Hepatocyte (in vitro differentiated cells): ENCODE measurements at places on chromosomes 2 and 18.

- H3K36me3 ChIP-seq, result no peaks in the 10 kb centered on the region
- peak overlapping the region; percentile 32 for H3K27ac ChIP-seq
- no peaks in the 10 kb centered on the region for H3K4me1 ChIP-seq
- H3K27me3 ChIP-seq, result no peaks in the 10 kb centered on the region
- H3K4me3 ChIP-seq, result no peak overlapping the region
These were observed 16.0 kb downstream of the EPG5 start for GRCh38 chr18:45951016-45951714.

DNA sequence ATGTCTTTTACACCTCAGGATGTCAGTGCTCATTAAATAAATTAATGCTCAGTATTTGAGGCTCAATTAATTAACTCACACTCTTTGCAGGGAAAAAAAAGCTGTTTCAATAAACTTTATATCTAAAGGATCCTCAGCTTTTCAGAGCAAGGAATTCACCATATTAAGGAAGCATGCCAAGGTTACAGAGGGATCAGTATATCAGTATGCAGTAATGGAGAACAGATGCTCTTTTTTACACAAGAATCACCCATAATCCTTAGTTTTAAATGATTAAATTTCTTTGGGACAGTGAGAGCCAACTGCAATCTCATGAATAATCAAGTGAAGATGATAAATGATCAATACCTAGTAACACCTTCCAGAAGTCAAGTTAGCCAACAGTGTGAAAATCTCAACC lies 14.9 kb upstream of the LCT start:
- H3K27ac ChIP-seq, result peak overlapping the region; percentile 71
- peaks cover 21% of the 10 kb centered on the region for H3K4me1 ChIP-seq
- H3K36me3 ChIP-seq, result no peaks in the 10 kb centered on the region
- H3K27me3 ChIP-seq, result no peaks in the 10 kb centered on the region
- no peak for DNase-seq
- H3K4me3 ChIP-seq, result no peak overlapping the region

DNA sequence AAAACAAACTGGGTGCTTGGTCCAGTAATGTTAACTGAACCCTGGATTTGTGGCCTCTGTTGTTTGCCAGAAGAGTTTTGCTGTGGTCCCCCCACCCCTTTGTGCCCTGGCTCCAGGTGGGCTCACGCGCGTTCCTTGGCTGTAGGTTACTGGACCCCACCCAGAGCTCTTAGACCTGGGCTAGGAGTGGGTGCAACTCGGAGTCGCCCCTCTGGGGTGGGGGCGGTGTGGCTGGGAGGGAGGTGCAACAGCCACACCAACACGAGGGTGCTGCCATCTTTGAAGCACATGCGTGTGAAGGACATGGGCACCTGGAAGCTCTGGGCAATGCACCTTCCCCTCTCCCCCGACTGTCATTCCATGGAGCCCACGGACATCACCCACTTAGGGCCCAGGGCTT lies 92.7 kb downstream of the USP40 start:
- H3K27me3 ChIP-seq, result no peaks in the 10 kb centered on the region
- DNase-seq, result no peak
- H3K4me1 ChIP-seq, result no peaks in the 10 kb centered on the region
- H3K4me3 ChIP-seq, result no peak overlapping the region

DNA sequence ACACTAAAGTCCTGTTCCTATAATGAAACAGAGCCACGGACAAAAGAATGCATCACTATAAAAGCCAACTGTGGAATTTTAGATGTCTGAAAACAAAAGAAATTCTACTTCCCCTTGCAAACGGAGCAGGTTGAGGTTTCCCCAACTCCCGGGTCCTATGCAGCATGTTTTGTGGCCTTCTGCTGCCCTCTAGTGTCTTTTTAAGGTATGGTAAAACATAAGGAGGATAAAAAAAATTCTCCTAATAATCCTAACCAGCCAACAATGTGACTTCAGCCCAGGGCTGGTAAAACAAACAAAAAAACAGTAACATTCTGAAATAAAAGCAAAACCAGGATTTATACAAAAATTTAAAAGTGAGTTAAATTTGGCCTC lies 539.5 kb downstream of the NRXN1 start:
- no peaks in the 10 kb centered on the region for H3K4me1 ChIP-seq
- H3K36me3 ChIP-seq, result no peaks in the 10 kb centered on the region
- H3K4me3 ChIP-seq, result no peak overlapping the region
- no peak overlapping the region for H3K27ac ChIP-seq
- no peaks in the 10 kb centered on the region for H3K27me3 ChIP-seq

DNA sequence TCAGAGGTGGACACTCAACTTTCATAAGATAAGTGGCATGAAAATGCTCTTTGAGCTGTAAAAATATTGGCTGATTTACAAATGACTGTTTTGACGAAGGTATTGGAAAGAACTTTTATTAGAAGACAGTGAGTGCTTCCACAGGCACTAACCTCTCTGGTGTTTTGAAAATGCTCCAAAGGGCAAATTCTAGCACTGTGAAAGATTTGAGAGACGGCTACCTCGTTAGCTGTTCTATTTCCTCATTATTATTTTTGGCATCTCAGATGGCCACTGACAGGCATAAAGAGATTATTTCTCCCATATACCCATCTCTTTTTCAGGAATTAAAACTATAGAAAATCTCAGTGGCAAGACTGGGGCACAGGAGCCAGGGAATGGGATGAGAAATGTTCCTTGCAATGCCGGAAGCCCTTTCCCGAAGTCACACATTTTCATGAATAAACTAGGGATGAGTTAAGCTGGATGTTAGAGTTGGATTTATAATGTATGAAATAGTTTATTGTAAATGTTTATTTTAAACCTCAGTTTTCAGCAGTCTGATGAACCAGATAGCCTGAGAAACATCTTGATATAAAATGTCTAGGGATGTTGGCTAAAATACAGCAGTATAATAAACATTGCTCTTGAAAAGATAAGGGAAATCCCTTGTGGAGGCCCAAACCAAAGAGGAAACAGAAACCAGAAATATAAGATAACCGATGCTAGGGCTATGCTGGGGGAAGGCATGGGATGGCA lies 175.7 kb downstream of the ASB1 start:
- no peaks in the 10 kb centered on the region for H3K27me3 ChIP-seq
- peaks cover 18% of the 10 kb centered on the region for H3K4me1 ChIP-seq
- H3K4me3 ChIP-seq, result no peak overlapping the region
- H3K36me3 ChIP-seq, result no peaks in the 10 kb centered on the region
- DNase-seq, result no peak
- peak overlapping the region; percentile 3 for H3K27ac ChIP-seq

DNA sequence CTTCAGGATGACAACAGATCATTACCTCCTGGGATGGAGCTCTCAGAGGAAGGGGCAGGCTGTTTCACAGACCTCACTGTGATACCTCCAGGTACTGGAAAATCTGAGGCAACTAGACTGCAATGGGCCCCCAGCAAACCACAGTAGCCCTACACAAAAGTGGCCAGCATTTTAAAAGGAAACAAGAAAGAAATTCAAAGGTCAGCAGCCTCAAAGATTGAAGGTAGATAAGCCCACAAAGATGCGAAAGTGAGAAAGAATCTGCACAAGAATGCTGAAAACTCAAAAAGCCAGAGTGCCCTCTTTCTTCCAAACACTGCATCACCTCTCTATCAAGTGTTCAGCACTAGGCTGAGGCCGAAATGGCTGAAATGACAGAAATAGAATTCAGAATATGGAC lies 499.5 kb upstream of the CHAC2 start:
- no peaks in the 10 kb centered on the region for H3K36me3 ChIP-seq
- DNase-seq, result no peak
- H3K27me3 ChIP-seq, result no peaks in the 10 kb centered on the region
- no peaks in the 10 kb centered on the region for H3K4me1 ChIP-seq

DNA sequence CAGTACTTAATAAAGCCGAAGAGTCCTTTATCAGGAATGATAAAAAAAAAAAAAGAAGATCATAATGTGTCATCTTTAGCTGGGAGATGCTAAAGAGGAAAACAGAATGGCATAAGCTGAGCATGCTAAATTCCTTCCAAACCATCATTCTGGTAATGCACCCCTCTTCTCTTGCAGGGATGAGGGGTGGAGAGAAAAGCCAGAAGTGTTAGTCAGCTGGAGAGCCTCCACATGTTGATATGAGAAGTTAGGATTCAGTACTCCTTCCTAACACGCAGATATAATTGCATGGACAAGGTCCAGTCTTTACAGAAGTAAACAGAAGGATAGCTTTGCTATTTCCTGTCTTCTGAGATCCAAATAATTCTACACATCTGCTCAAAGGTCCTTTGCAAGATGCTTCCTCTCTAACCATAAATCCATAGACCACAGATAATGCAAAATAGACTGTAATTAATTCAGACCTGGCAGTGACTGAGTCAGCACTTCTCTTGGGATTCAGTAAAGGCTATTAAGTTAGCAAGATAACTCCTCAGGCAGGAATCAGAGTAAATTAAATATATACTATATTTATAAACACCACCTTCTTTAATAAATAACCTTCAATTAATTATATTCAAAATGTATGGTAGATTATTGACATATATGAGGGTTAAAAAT lies 930.0 kb upstream of the KLHL29 start:
- H3K27me3 ChIP-seq, result no peaks in the 10 kb centered on the region
- no peak overlapping the region for H3K27ac ChIP-seq
- no peaks in the 10 kb centered on the region for H3K4me1 ChIP-seq
- no peak overlapping the region for H3K4me3 ChIP-seq

DNA sequence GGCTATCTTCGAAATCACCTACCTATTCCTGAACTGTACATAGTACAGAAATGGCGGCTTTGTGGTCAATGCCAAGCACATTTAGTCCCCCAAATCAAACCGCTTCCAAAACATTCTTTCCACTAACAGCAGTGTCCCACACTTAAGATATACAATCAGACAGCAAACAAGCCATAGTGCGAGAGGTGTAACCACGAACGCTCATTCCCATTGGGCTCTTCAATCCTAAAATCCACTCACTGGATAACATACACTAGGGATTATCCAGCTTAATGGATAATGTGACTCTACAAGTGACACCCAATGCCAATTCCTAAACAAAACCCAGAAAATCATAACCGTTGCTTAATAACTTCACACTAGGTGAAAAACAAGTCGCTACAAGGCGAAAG lies 2.0 kb downstream of the XPO1 start:
- peak overlapping the region; percentile 90 for H3K4me3 ChIP-seq
- H3K4me1 ChIP-seq, result peaks cover 5% of the 10 kb centered on the region
- no peaks in the 10 kb centered on the region for H3K36me3 ChIP-seq
- H3K27ac ChIP-seq, result peak overlapping the region; percentile 95
- peak; percentile 16 for DNase-seq

DNA sequence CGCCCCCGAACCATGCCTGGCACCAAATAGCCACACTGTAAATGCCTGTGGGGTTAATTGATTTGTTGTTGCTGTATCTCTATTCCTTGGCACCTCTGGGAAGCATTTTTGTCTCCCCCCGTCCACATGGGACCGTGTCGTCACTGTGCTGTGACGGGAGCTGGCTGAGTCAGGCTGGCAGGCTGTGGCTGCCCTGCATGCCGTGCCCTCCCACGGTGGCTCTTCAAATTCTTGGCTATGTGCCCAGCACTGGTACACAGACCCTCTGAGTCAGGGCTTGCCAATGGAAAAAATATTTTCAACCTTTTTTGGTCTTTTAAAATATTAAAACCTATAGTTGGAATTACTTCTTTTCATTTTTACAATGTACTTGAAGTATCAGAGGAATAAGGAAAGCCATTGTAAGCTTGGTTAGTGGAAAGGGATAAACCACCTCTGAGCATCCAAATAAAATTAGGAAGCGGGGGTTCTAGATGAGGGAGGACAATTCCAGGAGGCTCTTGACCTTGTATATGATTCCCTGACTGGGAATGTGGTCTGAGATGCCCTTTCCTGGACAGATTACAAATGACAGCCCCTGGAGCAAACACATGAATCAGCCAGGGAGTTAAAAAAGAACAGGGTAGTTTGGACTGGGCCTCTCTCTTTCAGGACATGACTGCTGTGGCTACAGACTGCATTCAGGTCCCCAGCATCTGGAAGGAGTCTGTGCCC lies 59.4 kb downstream of the DGKD start:
- no peaks in the 10 kb centered on the region for H3K27me3 ChIP-seq
- peaks cover 10% of the 10 kb centered on the region for H3K4me1 ChIP-seq
- no peak overlapping the region for H3K27ac ChIP-seq
- H3K36me3 ChIP-seq, result no peaks in the 10 kb centered on the region
- H3K4me3 ChIP-seq, result no peak overlapping the region

DNA sequence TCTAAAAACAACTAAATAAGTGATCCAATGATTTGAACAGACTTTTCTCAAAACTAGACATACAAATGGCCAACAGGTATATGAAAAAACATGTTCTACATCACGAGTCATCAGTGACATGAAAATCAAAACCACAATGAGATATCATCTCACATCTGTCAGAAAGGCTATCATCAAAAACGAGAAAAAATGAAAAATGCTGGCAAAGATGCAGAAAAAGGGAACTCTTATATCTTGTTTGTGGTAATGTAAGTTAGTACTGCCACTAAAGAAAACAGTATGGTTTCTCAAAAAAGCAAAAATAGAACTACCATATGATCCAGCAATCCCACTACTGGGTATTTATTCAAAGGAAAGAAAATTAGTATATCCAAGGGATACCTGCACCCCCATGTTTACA lies 255.3 kb upstream of the FBXO11 start:
- no peaks in the 10 kb centered on the region for H3K36me3 ChIP-seq
- no peaks in the 10 kb centered on the region for H3K4me1 ChIP-seq
- no peaks in the 10 kb centered on the region for H3K27me3 ChIP-seq
- H3K4me3 ChIP-seq, result no peak overlapping the region

DNA sequence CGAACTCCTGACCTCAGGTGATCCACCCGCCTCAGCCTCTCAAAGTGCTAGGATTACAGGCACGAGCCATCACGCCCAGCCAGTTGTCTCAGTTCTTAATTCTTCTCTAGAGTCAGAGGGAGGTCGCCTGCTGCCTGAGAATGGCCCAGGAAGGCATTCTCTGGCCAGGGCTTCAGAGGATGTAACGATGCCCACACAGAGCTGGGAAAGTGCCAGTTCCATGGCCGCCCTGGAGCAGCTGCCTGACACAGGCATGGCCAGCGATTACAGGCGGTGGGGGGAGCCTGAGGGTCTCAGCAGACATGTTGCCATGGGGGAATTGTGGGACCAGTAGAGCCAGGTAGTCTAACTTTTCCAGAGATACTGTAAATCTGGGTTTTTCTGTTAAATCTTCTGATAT lies 25.6 kb upstream of the DNMT3A start:
- H3K27ac ChIP-seq, result no peak overlapping the region
- peaks cover 18% of the 10 kb centered on the region for H3K4me1 ChIP-seq
- no peaks in the 10 kb centered on the region for H3K27me3 ChIP-seq
- no peaks in the 10 kb centered on the region for H3K36me3 ChIP-seq
- no peak for DNase-seq

GRCh38 chr2:119744335-119744939 lies 15.3 kb upstream of the PTPN4 start:
- H3K4me3 ChIP-seq, result no peak overlapping the region
- H3K27ac ChIP-seq, result no peak overlapping the region
- no peaks in the 10 kb centered on the region for H3K4me1 ChIP-seq
- peaks cover 8% of the 10 kb centered on the region for H3K27me3 ChIP-seq
- no peaks in the 10 kb centered on the region for H3K36me3 ChIP-seq
- peak; percentile 37 for DNase-seq
